RPMI7951 (cell line): ENCODE measurements at places on chromosomes 1 and 21.

DNA sequence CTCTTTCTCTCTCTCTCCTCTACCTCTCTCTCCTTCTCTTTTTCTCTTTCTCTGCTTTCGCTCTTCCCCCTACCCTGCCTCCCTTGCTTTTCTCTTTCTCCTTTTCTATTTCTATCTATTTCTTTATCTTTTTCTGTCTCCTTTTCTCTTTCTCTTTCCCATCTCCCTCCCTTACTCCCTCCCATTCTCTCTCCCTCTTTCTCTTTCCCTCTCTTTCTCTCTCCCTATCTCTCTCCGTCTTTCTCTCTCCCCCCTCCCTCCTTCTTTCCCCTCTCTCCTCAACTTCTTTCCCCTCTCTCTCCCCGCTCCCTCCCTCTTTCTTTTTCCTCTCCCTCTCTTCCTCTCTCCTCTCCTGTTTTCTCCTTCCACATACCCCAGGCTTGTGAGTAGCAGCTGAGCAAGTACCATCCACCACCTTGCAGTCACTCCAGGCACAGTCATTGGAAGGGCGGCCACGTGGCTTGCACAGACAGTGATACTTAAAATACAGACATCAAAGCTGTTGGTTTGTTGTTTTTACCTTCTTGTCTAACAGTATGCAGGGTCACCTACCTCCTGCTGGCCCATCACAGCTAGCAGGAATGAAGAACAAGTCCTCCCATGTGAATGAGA is 209.1 kb upstream of the COA6 start:
- DNase-seq: no peak

DNA sequence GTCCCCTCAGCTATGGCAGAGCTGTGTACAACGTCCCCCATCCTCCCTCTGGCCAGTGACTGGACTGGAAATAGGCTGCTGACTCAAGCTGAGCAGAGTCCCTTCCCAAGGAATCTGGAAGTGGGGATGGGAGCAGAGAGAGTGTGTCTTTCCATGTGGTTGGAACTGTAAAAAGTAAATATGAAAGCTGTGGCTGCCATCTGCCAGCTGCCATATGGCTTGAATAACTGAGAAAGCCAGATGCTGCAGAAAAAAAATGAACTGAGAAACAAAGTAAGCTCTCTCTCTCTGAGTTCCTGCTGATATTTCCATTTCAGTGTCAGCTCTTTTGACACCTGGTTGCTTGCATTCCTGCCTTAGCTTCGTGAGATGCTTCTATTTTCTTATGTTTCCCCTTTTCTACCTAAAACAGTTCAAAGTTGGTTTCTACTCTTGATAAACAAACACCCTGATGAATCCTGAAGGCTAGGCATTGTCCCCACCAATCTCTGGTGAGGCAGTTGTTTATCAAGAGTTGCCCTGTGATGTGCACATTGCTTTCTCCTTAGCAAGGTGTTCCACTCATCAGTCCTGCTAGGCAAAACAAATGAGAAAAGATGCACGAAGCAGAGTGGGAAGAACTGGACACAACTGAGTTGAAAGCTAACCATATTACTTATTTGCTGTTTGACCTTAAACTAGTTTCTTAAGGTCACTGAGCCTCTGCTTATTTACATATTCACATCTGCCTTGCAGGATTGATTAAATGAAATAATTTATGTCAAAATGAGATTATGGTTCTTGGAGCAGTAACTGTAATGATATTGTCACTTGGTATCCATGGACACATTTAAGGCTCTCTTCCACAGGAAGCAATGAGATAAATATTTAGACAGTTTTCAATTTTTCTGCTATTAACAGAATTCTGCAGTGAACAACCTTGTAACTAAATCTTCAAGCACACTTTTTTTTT is 16.6 kb upstream of the DR1 start:
- peak; percentile 62 for DNase-seq

DNA sequence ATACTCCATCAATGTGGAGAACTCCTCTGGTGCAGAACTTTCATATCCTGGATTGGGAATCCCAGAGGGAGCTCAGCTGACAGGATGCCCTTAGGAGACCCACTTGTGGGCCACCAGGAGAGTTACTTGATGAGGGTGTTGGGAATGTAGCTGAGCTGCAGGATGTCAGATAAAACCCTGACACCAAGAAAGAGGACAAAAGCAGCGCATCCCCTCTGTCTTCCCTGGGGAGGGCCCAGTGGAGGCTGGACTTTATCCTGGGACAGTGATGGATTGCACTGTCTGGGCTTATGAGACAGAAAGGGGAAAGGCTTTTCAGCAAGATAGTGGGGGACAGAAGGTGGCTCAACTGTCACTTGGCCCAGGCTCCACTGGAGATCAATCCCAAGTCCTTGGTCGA is 88.1 kb upstream of the BCAR3 start:
- DNase-seq: no peak

- no peak for DNase-seq
Observed at GRCh38 chr1:172107316-172107975, 266.1 kb downstream of the DNM3 start.

DNA sequence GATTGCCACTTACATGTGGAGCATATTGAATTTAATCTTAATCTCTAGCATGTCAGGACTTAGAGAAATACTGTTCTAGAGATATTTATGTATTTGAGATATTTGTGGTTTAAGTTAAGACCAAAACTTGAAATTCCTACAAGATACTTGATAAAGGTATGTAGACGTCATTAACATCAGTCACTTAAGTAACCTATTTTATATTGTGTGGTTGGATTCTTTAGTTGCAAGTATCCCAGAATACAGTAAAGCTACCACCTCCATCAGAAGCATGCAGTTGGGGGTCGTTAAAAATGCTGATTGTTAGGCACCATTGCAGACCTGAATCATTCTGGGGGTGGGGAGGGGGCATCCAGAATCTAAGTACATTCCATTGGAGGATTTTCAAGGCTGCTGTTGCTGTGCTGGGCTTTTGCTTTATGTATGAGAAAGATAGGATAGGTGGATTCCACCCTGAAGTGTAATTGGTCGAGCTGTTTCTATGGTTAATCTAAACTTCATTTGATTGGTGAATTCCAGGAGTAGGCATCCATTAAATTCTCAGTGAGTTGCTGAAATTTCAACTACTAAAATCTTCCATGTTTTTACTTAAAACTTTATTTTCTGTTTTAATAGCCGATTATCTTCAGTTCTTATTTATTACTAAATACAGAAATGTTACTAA is 4.0 kb downstream of the H3-3A start:
- no peak for DNase-seq

DNA sequence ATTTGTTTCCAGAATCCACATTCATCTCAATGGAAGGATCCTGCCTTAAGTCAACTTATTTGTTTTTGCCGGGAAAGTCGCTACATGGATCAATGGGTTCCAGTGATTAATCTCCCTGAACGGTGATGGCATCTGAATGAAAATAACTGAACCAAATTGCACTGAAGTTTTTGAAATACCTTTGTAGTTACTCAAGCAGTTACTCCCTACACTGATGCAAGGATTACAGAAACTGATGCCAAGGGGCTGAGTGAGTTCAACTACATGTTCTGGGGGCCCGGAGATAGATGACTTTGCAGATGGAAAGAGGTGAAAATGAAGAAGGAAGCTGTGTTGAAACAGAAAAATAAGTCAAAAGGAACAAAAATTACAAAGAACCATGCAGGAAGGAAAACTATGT is 2.6 kb downstream of the GADD45A start:
- DNase-seq: peak; percentile 78

DNA sequence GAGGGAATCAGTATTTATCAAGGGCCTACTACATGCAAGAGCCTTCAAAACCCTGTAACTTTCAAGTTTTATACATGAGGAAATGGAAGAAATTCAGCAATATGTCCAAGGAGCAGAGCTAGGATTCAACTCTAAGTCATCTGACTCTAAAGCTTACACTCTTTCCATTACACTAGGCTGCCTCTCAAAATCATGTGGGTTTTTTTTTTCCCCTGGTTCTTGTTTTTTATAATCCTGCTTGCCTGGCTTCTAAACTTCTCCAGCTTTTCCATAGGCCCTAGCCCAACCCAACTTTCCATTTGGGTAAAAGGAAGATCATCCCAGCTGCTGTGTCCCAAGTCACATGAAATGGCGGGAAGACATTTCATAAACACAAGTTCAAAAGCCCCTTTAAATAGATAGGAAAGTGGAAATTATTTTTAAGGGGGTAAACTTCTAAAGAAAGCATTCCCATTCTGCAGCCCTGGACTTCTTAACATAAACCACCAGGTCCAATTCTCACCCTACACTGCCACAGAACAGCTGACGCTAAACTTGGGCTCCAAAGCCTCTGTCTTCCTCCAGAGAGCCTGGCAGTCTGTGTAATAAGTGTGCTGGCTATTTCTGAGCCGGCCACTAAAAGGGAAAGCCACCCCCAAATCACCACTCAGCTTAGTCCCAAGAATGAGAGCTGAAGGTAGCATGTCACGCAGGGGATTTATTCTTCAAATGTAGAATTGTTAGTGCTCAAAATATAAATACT is 46.9 kb downstream of the ITPKB start:
- DNase-seq: no peak

- DNase-seq: no peak
Observed at GRCh38 chr1:59733443-59734141, 81.2 kb upstream of the HOOK1 start.

GRCh38 chr1:109399326-109399957 is 1.7 kb upstream of the SORT1 start:
- DNase-seq: peak; percentile 68

- DNase-seq: no peak
Observed at GRCh38 chr1:110555807-110556470, 37.0 kb upstream of the KCNA10 start.

- no peak for DNase-seq
Observed at GRCh38 chr21:37688952-37689659, 227.2 kb downstream of the KCNJ6 start.
